ENCODE measurements at places on chromosomes 5 and 9. TPM values are rescaled to one million over a fixed set of nuclear protein-coding genes. Genes with fewer than 3 reads are reported as not detected.

DNA sequence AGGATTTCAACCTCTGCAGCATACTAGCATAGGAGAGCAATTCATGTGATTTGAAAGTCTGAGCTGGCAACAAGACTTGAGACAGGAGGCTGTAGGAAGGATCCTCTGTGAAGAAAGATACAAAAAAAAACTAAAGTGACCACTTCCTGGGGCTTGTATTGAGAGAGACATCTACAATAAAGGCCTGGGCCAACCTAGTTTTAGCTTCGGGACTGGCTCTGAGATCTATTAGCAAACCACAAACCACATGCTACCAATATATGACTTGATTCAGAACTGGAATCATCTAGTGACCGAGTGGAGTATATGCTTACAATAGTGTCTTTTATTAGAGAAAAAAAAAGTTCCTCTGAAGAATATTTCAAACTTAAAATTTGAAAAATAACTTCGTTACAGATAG lies 1448.9 kb upstream of the CDH6 start:
- no peak for DNase-seq
- no peak overlapping the region for H3K27ac ChIP-seq
- no peaks in the 10 kb centered on the region for H3K4me1 ChIP-seq
- H3K4me3 ChIP-seq: no peak overlapping the region

- H3K4me3 ChIP-seq: no peak overlapping the region
- no peaks in the 10 kb centered on the region for H3K36me3 ChIP-seq
- no peaks in the 10 kb centered on the region for H3K4me1 ChIP-seq
- H3K27me3 ChIP-seq: no peaks in the 10 kb centered on the region
- no peak overlapping the region for H3K27ac ChIP-seq
Measured at GRCh38 chr9:14926941-14927624, 16.9 kb upstream of the FREM1 start.

- DNase-seq: no peak
- H3K27me3 ChIP-seq: no peaks in the 10 kb centered on the region
- H3K27ac ChIP-seq: no peak overlapping the region
- no peak overlapping the region for H3K4me3 ChIP-seq
- no peaks in the 10 kb centered on the region for H3K4me1 ChIP-seq
Measured at GRCh38 chr5:132209131-132209530, 18.5 kb downstream of the P4HA2 start.

BSPRY gene
- total RNA-seq: 8.8 TPM

CCNI2 gene
- 4.5 TPM for total RNA-seq

IL17B gene
- total RNA-seq: 12.4 TPM

All from testis (tissue), 5 donors.